ENCODE measurements at places on chromosomes 7 and 10.

DNA sequence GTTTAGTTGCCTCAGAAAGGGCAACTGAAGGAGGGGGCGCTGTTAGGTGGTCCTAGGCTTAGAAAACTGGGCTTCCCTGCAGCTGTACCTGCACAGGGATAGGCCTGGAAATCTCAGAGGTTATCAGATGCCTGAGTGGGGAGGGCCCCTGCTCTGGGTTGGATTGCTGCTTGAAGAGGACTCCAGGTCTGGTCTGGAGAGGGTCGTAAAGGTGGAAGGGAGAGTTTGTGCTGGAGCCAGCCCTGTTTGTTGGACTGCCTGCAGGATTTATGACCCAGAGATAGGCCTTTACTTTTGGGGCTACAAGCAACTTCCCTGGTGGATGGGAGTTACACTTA is 765.9 kb downstream of the GRID1 start:
- DNase-seq, result no peak

DNA sequence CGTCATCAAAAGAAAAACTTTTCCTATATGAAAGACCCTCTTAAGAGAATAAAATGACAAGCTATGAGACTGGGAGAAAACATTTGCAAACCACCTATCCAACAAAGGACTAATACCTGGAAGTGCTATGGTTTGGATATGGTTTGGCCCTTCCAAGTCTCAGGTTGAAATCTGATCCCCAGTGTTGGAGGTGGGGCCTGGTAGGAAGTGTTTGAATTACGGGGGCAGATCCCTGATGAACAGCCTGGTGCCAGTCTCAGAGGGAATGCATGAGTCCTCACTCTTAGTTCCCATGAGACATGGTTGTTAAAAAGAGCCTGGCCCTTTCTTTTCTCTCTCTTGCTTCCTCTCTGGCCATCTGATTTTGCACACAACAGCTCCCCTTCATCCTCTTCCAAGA is 6.3 kb downstream of the ALDH18A1 start:
- DNase-seq, result peak; percentile 25

GRCh38 chr7:2717293-2718261 is 29.6 kb downstream of the AMZ1 start:
- peak; percentile 29 for DNase-seq

GRCh38 chr7:87530126-87530525 is 54.6 kb upstream of the ABCB4 start:
- DNase-seq, result peak; percentile 84

GRCh38 chr7:11331128-11332102 is 357.7 kb downstream of the PHF14 start:
- DNase-seq, result peak; percentile 29

GRCh38 chr7:104552102-104552501 is 223.7 kb downstream of the LHFPL3 start:
- DNase-seq, result peak; percentile 60

DNA sequence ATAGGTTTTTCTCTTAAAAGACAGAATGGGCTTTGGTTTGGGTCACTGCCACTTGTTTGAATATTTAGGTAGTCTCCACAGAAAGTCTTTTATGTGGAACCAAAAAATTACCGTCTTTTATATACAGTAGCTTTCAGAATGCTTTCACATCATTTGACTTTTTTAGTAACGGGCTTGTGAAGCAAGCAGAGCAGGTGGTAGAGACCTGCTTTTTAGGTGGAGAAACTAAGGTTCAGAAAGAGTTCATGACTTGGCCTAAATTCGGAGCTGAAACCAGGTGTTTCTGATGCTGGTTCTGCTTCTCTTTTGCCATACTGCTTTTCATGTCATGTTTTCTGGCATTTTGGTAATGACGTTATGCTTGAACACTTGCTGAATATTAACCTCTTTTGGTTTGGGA is 36.3 kb downstream of the GARS1 start:
- DNase-seq, result no peak

- no peak for DNase-seq
Measured at GRCh38 chr7:74501298-74501697, 47.6 kb downstream of the GTF2IRD1 start.

- DNase-seq, result no peak
Measured at GRCh38 chr10:63421591-63421990, 44.2 kb downstream of the JMJD1C start.

- peak; percentile 24 for DNase-seq
Measured at GRCh38 chr10:5446390-5446926, 34.1 kb downstream of the NET1 start.

GRCh38 chr10:130740915-130741750 is 570.4 kb downstream of the TCERG1L start:
- no peak for DNase-seq

GRCh38 chr10:131230641-131231322 is 80.7 kb downstream of the TCERG1L start:
- DNase-seq, result no peak

GRCh38 chr7:28123752-28124151 is 56.8 kb downstream of the JAZF1 start:
- DNase-seq, result no peak

GRCh38 chr10:60990663-60991062 is 46.7 kb upstream of the RHOBTB1 start:
- DNase-seq, result no peak

GRCh38 chr7:135644154-135644553 is 18.2 kb upstream of the STMP1 start:
- DNase-seq, result no peak

DNA sequence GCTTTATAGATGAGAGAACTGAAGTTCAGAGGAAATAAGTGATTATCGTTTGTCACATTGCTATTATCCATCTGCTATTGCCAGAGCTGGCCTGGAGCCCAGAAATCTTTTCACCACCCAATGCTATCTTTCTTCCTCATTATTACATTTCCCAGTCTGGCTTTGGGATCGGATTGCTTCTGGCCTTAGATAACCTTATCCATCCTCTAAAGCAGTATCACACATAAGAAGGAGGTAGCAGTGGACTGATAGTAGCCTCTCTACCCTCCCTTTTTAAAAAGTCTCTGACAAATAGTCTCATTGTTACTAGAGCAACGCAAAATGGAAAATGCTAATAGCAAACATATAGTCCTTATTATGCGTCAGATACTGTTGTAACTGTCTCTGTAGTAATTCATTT is 1.3 kb upstream of the CLDN12 start:
- no peak for DNase-seq

GRCh38 chr7:130899638-130900401 is 165.8 kb upstream of the KLF14 start:
- DNase-seq, result no peak

DNA sequence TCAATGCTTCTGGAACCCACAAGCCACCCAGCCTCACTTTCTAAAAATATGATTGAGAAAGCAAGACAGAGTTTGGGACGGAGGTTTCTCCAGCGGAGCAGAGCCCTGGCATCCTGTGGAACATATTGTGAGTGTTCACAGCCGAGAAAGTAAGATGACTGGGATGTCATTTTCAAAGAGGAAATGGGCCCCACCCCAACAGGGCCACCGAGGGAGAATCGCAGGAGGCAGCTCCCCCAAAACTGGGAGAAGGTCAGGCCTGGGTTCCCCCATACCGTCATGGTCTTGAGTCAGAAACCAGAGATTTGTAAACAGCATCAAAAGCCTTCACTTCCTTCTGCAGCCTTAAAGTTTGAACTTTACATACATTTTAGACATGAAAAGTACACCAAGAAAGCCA is 560.0 kb downstream of the PTPRN2 start:
- no peak for DNase-seq

DNA sequence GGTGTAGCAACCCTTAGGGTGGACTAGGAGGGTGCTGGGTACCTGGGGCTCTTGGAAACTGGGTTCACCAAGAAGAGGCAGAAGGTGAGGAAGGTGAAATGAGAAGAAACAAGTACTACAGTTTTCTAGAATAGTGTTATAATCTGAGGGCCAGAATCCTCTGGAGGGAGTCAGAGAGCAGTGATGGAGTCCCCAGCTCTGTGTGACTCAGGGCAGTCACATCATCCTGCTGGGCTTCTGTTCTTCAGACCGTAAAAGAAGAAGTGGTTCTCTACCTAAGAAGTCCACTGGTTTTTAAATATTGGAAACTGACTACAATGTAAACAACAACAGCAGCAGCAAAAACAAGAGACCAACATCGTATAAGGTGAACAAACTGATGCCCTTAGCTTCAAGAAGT is 197.3 kb downstream of the PRPF18 start:
- no peak for DNase-seq

GRCh38 chr7:36175886-36176285 is 22.8 kb downstream of the EEPD1 start:
- no peak for DNase-seq

- no peak for DNase-seq
Measured at GRCh38 chr7:48158404-48158803, 12.9 kb upstream of the ABCA13 start.

- no peak for DNase-seq
Measured at GRCh38 chr10:49595003-49595712, 15.0 kb upstream of the SLC18A3 start.

- no peak for DNase-seq
Measured at GRCh38 chr7:91235211-91235832, 28.9 kb upstream of the FZD1 start.

- no peak for DNase-seq
Measured at GRCh38 chr7:130151591-130152492, 53.4 kb downstream of the TMEM209 start.

DNA sequence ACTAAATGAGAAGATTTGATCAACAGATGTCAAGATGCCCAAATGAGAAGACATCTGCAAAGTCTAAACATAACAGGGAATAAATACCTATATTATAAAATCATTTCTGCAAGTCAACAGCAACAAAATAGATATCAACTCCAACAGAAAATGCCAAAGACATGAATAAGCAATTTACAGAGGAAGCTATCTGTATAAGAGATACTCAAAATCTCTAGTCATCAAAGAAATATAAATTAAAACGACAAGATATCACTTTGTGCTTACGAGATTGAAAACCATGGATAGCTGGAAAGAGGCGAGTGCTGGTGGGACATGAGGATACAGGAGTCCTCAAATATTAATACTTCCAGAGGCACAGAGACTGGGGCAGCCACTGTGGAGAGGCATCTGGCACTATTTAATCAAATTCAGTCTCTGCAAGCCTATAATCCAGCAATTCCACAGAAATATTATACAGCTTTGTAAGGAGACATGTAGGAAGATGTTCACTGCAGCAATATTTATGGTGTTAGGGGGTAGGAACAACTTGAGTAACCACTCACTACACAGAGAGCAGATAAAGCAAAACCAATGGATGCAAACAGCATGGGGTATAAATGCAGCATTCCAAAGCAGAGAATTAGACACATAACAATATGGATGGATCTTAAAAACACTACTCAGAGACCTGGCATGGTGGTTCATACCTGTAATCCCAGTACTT is 4.8 kb downstream of the DNMBP start:
- DNase-seq, result no peak

DNA sequence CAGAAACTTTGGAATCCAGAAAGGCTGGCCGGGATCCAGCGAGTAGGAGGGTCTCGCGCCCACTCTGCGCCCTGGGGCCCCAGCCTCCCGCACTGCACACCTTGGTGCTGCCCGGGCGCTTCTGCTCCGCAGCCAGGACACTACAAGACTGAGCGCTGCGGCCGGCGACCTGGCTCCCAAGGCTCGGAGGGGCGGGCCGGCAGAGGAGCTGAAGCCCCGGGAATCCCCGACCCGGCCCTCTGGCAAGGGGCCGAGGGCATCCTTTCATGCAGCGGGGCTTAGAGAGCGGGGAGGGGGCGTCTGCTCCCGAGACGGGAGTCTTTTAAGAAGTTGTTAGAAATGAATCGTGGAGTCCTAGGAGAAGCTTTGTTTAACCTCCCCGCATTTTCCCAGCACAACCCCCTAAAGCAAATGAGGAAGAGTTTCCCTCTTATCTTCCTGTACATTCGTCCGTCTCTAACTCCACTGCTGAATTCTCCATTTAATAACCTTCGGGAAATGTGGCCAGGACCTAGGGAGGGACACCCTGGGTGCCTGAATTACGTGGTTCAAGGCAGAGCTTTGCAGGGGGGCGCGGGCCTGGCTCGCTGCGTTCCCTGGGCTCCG is 1.1 kb downstream of the VWC2 start:
- DNase-seq, result no peak

- no peak for DNase-seq
Measured at GRCh38 chr7:31335884-31336201, 4.7 kb downstream of the NEUROD6 start.

DNA sequence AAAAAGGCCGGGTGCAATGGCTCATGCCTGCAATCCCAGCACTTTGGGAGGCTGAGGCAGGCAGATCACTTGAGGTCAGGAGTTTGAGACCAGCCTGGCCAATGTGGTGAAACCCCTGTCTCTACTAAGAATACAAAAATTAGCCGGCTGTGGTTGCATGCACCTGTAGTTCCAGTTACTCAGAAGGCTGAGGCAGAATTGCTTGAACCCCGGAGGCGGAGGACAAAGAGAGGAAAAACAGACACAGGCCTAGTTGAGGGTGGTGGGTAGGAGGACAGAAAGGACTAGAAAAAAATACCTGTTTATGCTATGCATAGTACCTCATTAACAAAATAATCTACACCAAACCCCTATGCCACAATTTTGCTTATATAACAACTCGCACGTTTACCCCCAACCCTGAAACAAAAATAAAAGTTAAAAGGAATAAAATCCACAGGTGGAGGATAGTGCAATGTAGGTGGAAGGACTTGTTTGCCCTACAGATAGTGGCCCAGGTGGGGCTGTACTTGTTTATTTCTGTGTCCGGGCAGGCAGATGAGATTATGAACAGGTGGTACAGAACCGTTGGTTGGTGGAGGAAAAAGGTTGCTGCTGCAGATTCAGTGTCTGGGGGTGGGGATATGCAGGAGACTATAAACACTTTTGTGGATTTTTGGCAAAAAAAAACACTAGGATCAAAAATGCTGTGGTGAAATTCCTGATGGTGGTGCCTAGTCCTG is 5.1 kb downstream of the ZNF680 start:
- no peak for DNase-seq

DNA sequence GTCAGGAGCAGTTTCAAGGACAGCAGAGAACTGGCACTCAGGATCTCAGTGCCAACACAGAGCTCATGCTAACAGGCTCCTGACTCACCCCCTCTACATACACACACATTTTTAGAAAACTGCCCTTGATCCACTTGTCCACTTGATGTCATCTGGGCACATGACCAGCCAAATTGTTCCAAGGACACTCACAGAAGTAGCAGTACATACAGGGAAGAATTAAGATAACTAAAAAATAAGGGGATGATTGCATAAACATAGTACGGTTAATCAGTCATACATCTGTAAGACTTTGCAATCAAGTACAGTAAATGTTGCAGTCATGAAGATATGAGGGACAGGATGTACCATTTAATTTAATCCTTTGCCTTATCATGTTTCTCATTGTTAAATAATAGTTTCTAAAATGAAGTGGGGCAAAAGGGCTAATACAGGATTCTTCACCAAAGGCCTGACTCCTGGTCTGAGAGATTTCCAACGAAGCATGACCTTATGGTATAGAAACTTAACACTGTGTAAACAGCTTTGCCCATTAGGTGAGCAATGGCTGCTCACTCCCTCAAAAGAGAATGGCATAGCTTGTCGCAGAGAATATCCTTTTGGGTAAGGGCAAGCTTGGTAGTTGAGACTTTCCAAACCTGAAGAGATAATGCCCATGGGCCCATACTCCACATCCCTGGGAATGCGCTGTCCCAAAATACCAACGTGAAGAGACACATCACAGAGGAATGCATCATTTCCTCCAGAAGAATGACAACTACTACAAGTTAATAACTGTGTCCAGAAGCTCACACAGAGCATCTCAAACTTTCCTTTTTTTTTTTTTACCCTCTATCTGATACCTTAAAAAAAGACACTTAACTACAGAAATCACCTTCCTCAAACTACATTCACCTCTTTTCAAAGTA is 94.1 kb downstream of the ARMH3 start:
- no peak for DNase-seq

Data from foreskin melanocyte (primary cell).